Stimulated activated CD4-positive, alpha-beta T cell treated with anti-CD3 and anti-CD28 coated beads, Interleukin-4, amount 100 ng/mL, for 48 hours (primary cell): ENCODE measurements at places on chromosomes 2 and 18.

DNA sequence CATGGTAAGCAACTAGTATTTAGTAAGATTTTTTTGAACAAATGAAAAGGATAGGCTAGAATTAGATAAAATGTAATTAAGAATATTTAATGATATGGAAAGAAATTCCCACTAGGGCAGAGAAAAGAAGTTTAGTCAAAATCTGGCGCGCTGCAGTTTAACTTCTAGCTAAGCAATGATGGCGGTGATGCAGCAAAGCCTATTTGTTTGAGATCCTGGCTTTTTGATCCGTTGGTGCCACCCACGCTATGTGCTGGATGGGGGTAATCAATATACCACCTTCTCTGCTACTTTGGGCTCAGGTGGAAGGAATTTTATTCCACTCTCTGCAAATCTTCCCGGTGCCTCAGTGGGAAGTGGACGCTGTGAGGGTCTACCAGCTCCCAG, 421 bp upstream of the FAM171B start:
- DNase-seq = no peak

- no peak for DNase-seq
Measured at GRCh38 chr2:234313558-234313957, 183.3 kb downstream of the ARL4C start.

DNA sequence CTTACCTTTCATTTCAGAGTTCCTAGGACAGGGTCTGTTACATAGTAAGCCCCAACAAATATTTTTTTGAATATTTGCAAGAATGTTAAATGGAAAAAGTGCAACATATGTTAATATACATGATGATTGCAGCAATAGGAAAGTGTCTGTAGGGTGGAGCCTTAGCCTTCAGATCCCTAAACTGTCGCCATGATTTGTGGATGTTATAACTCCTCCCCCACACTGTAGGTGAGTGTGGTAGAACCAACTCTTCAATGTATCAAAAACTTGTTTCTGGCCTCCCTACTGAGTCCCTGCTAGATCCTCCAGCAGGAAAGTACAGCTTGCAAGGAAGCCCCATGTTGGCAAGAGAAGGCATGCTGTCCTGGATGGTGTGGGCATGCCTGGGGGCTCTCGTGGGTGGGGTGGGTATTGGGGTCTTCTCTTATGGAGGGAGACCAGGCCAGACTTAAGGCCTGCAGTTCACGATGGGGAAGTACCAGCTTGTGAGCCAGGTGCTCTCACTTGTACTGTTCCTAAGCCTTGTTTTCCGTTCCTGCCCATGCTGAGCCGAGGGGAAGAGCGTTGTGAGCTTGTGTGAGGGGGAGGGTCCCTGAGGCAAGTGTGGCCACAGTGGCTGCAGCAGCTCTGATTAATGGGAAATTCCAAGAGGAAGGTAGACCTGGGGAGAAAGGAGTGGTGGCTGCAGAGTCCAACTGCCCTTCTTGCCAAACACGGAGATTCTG, 11.4 kb downstream of the FHOD3 start:
- no peak for DNase-seq

GRCh38 chr2:129734343-129735034, 245.0 kb upstream of the RAB6C start:
- no peak for DNase-seq

- no peak for DNase-seq
Measured at GRCh38 chr2:109284826-109285225, 155.8 kb downstream of the SH3RF3 start.

DNA sequence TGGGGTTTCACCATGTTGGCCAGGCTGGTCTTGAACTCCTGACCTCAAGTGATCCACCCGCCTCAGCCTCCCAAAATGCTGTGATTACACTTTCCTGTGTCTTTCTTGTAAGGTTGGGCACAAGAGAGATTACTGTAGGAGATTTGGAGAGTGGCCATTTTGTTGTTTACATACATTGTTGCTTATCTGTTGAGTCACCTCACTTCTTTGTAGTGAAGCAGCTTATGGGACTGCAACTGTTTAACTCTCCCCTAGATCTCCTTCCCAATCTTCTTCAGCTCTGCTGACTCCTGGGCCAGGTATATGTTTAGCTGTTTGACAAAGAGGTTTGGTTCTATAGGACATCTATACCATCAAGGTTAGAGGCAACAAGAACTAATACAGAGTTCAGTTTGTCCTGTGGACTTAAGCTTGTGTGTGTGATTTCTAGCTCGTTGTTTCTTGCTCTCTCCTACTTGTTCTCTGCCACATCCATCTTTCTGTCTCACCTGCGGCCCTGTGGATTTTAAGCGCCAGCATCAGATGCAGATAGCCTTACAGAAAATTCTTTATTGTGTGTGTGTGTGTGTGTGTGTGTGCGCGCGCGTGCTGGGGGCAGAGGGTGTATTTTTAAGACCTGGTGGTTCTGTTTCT, 95.4 kb downstream of the HAUS1 start:
- no peak for DNase-seq

- DNase-seq = no peak
Measured at GRCh38 chr18:55252053-55252675, 292.9 kb upstream of the CCDC68 start.

GRCh38 chr18:36415171-36415570, 117.7 kb downstream of the FHOD3 start:
- no peak for DNase-seq

DNA sequence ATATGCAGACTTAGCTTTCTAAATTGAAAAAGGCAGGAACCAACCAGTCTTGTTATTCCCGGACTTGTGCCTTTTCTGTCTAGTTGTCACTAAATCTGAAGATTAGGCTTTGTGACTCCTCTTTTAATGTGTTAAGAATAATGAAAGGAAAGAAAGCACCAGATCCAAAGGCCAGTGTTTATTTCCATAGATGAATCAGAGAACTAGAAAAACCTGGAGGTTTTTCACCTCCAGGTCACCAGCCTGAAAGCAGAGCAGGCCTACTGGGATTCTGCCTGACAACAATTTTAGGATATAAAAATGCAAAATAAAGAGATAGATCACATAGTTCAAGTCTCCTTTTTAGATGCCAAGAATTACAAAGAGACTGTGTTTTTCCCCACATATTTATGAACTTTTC, 160.4 kb downstream of the GULP1 start:
- DNase-seq = no peak

- DNase-seq = no peak
Measured at GRCh38 chr2:46304635-46305034, 7.4 kb downstream of the EPAS1 start.

GRCh38 chr2:230870544-230871360, 6.0 kb downstream of the ITM2C start:
- no peak for DNase-seq

GRCh38 chr2:10042301-10043161, 819 bp upstream of the KLF11 start:
- no peak for DNase-seq

DNA sequence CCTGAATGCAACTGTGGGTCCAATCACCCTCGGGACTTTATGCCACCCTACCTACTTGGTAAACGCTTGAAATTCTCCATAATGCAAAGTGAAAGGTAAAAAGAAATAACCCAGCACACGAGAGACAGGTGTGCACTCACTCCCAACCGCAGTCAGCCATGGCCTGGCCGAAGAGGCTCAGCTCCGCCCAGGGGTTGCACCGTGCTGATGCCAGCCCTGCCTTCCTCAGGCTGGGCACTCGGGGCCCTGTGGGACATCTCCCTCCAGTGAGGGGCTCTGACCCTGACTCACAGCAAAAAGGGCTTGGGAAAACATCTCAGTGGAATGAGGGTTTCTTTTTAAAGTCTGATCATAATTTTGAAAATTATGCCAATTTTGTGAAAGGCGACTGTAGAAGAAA, 13.3 kb downstream of the SLC66A2 start:
- DNase-seq = no peak

DNA sequence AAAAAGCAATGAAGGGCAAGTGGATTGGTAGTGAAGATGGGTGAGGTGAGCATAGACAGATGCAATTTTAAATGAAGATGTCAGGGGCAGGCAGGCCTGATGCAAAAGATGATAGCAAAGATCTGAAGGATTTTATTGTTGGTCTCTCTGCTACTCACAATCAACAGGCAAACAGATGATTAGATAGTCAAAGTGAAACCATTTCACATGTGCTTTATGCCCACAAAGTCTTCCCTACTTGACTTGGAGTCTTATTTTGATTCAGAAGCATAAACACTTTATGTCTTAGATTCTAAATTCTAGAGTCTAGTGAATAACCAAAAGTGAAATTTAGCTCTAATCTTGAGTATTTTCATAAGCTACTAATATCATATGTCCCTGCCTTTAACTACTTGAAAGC, 153.8 kb upstream of the HNRNPA3 start:
- DNase-seq = no peak

- no peak for DNase-seq
Measured at GRCh38 chr2:64972876-64973275, 16.3 kb upstream of the SLC1A4 start.

GRCh38 chr2:1757567-1757966, 13.3 kb upstream of the PXDN start:
- no peak for DNase-seq

GRCh38 chr2:181374781-181375675, 82.2 kb upstream of the ITGA4 start:
- DNase-seq = no peak

GRCh38 chr2:173354582-173355131, at the start of gene CDCA7:
Gene CDCA7 (plus strand): TSS chr2:173354872. CDS start chr2:173354964, 92 bp downstream.
- DNase-seq = peak; percentile 64

DNA sequence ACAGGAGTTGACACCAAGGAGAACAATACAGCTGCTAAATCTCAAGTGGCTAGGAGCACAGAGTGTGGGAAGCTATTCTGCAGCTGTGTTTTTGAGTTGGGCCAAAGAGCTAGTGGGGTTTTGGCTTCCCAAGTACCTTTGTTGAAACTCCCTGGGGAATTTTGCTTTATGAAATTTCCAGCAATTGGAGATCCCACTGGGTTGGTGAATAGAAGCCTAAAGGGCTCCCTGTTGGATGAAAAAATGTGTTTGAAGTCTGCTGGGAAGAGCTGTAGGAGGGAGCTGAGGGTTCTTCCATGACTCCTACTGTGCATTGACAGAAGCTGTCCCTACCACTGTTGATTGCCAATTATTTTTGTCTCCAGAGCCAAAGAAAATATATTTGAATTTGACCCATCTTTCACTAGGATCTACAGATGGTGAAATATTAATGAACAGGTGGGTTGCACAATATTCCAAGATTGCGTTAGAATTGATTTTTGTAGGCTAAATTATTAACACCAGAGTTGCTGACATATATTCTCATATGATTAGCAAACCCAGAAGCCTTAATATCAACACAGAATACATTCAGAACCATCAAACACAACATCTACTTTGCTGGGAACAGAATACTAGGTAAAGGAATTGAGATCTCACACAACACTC, 95.4 kb upstream of the CYP1B1 start:
- no peak for DNase-seq

- DNase-seq = no peak
Measured at GRCh38 chr2:228681426-228681825, 499.9 kb upstream of the SPHKAP start.

DNA sequence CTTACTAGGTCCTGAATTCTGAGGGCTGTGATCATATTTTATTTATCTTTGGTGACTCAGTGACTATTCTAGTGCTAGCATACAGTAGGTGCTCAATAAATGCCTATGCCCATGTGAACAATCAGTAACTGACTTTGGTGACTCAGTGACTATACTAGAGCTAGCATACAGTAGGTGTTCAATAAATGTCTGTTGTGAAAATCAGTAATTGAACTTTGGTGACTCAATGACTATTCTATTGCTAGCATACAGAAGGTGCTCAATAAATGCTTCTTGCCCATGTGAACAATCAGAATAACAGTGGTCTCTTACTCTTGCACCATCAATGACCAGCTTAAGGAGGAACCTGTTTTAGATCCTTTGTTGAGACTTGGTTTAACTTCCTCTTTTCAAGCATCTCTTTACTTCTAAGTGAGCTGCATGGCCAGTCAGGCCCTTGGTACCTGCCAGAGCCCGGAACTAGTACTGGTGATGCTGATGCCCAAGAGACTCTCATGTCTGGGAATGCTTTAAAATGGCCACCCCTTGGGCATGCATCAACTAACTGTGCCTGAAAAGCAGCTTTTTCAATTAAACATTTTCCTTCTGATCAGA, 214.9 kb upstream of the SPRED2 start:
- no peak for DNase-seq

DNA sequence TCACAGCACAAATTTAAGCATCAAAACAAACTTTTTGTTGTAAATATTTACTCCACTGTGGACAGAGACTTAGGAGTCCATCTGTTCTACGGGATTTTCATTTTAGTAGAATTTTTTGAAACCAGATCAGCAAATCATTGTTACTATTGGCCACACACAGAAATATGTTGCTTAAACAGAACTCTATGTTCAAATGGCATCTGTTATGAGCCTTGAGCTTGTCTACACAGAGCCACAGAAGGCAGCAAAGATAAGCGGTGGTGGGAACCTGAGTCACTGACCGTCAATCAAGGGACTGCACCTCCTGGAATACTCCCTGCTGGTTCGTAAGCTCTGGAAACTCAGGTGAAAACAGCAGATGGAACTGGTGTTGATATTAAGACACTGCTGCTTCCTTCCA, 156.8 kb downstream of the TMEM200C start:
- DNase-seq = no peak

- no peak for DNase-seq
Measured at GRCh38 chr18:6249170-6249569, 165.5 kb downstream of the L3MBTL4 start.

GRCh38 chr2:180959787-180960186, 20.6 kb upstream of the UBE2E3 start:
- no peak for DNase-seq

- no peak for DNase-seq
Measured at GRCh38 chr2:204260901-204261300, 284.4 kb upstream of the PARD3B start.

GRCh38 chr2:191995285-191995684, 148.4 kb upstream of the CAVIN2 start:
- no peak for DNase-seq

DNA sequence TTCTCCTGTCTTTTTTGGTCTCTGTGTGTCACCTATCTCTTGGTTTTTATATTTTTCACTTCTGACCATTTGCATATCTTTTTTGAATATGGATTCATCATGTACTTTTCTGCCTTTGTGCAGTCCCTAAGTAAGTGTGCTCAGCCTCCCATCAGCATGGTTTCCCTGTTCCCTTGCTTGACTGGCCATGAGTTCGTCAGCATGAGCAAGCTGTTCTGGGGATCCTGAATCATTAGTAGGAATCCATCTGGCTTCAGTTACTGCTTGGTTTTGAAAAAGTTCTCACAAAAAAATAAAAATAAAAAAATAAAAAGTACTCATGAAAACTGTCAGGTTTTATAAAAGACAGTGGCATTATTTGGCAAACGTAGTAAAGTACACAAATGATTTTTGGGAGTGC, 144.1 kb downstream of the NCOA1 start:
- no peak for DNase-seq

DNA sequence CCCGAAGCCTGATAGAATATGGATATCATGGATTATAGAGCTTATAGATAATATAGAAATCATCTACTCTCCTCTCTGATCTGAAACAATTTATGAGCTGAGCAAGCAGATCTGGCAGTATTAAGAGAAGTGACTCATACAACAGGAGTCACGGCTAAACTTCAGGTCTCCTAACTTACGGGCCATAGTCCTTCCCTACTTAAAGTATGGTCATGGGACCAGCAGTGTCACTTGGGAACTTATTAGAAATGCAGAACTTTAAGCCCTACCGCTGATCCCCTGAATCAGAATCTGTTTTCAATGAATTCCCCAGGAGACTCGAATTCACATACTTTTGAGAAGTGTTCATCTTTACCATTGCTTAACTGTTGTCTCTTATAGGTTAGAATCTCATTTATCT, 195.7 kb upstream of the FANCL start:
- no peak for DNase-seq

- DNase-seq = no peak
Measured at GRCh38 chr2:233288663-233289062, 19.0 kb upstream of the SAG start.
